ENCODE measurements at places on chromosomes 1 and 21.

DNA sequence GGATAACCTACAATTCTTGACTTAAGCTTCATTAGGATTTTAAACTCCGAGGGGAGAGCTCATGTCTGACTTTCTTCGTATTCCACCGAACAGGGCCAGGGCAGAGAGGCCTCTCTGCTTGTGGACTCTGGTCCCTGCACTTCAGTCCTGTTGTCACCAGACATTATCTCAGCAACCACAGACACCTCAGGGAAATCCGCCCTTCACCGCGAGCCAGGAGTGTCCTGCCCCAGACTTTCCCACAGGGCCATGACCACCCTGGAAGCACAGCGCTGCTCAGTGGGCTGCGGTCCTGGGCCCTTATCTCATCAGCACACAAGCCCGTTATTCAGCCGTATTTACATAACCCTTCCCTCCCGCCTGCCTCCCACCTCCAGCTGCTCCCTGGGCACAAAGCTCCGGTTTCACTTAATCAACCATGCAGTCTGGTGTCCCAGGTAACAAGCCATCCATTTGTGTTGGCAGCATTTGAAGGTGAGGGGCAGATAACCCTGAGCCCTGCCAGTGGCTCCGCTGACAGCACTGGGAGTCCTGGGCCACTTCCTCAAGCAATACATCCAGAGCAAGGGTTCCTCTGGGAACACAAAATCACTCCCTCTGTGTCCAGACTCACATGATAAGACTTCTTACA lies 122.8 kb upstream of the RAB4A start:
- no peak for DNase-seq

DNA sequence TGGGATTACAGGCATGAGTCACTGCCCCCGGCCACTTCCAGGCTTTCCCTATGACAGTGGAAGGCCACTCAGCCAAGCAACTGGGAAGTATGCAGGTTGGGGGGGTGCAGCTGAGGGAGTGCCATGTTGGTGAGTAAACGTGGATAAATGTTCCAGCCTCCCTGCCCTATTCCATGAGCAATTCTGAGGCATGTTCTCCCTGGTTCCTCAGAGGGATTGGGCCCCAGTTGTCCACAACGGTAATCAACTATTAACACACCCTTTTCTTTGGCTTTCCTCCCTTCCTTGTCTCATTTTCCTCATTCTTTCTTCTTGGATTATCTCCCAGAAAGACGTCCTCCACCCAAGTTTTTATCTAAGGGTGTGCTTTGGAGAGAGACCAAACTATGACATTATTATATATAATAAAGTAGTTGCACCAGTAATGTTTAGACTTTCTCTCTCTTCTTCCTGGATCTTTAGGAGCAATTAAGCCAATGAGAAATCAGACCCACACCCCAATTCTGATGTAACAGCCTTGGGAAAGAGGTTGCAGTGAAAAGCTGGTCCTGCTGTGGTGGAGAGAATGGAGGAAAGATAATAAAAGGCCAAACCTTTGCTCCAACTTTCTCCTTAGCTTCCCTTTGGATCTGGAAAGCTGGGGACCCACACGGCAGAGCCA lies 6.8 kb upstream of the SLAMF9 start:
- DNase-seq: no peak

DNA sequence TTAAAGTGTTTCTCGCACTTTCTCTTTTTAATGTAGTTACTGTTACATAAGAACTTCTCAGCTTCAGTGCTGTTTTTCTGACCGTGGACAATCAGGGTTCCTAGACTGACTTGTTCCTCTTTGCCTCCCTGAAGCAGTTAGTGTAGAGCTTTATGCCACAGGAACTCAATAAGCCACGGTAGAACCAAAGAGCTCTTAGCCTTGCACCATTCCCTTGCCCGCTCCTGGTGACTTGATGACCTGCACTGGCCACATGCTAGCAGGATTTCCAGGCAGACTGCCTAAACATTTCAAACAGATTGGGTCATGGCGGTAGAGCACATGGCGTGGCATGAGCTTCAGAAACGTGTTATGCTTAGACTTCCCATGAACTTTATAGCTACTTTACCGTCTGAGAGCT lies 18.8 kb upstream of the FASLG start:
- no peak for DNase-seq

GRCh38 chr1:2561446-2561845 lies 5.3 kb downstream of the TNFRSF14 start:
- DNase-seq: no peak

GRCh38 chr1:207115269-207115668 lies 11.2 kb downstream of the C4BPA start:
- no peak for DNase-seq

All from GM13976 (cell line).